Head of caudate nucleus (tissue), 42 donors: ENCODE measurements at places on chromosomes 7 and 10.
A peak's percentile ranks its signal among the peaks of the same experiment; 100 is the strongest.

GRCh38 chr10:23120001-23120934 is 24.9 kb downstream of the MSRB2 start:
- DNase-seq = peak; percentile 52

- DNase-seq = no peak
Measured at GRCh38 chr10:43943818-43944360, 295.2 kb upstream of the ZNF32 start.

- DNase-seq = no peak
Measured at GRCh38 chr10:5036511-5036910, 32.9 kb upstream of the AKR1C2 start.

DNA sequence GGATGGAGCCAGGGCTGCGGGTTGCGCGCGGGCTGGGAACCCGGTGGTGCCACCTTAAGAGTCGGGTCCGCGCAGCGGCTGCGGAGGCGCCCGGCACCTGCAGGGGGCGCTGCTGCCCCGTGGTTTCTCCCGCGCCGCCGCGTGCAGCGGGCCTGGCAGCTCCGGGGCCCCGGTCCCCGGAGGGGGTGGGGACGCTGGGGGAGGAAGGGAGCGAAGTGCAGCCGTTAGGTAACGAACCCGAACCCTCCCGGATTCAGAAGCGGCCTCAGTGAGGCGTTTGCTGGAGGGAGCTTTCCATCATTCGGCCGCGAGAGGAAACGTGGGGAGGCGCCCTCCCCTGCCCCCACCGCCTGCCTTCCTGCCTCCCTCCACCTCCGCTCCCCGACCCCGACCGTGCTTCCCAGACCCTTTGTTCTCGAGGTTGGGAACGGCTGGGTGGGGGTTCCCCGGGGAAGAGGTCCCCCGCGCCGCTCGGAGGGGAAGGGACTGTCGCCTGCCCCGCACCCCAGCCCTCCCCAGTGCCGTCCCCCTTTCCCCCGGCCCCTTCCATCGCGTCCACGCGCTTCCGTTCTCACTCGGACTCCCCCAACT is 29.6 kb downstream of the SKIDA1 start:
- DNase-seq = peak; percentile 85

- DNase-seq = no peak
Measured at GRCh38 chr7:118615-119391, 73.6 kb upstream of the FAM20C start.

DNA sequence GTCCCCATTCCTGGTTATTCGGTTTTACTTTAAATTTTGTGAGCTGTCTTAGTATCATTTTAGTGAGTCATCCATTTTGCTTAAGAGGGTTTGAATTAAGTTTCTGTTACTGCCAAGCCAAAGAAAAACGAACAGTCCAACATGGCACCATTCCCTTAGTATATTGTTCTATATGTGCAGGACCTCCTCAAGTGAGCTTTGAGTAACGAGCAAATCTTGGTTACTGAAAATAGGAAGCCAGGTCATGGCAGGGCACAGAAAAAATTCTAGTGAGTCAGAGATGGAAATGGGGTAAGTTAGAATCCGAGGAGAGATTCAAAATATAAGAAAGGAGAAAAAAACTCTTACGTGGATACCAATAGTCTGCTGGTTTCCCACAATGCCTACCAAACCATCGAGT is 292.9 kb downstream of the BAMBI start:
- DNase-seq = no peak

- DNase-seq = no peak
Measured at GRCh38 chr7:214410-215212, 22.2 kb downstream of the FAM20C start.

- no peak for DNase-seq
Measured at GRCh38 chr7:66964411-66964810, 31.0 kb downstream of the SBDS start.

- DNase-seq = no peak
Measured at GRCh38 chr7:136213012-136213411, 235.9 kb upstream of the MTPN start.

DNA sequence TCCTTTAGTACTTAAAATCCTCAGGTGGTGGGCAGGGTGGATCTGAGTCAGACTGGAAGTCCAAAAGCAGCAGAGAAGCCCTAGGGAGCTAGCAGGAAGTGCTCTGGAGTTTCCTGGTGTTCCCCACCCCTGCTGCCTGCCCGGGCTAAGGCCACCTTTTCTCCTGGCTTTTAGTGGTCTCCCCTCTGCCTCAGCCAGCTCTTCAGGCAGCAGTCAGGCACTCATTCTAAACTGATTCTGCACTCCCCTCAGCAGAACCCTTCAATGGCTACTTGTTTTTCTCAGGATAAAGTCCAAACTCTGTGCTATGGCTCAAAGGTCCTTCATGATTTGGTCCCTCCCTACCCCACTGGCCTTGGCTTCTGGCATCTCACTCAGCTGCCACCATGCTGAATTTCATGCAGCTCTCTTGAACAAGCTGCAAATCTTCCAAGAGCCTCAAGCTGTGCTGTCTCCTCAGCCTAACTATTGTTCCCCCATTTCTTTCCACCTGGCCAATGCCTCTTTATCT is 28.9 kb upstream of the DNMBP start:
- no peak for DNase-seq

GRCh38 chr10:132939957-132940790 is 2.2 kb downstream of the CFAP46 start:
- peak; percentile 32 for DNase-seq

- no peak for DNase-seq
Measured at GRCh38 chr10:20835335-20835734, 61.8 kb downstream of the NEBL start.

GRCh38 chr7:113140956-113141355 is 22.6 kb upstream of the SMIM30 start:
- no peak for DNase-seq

DNA sequence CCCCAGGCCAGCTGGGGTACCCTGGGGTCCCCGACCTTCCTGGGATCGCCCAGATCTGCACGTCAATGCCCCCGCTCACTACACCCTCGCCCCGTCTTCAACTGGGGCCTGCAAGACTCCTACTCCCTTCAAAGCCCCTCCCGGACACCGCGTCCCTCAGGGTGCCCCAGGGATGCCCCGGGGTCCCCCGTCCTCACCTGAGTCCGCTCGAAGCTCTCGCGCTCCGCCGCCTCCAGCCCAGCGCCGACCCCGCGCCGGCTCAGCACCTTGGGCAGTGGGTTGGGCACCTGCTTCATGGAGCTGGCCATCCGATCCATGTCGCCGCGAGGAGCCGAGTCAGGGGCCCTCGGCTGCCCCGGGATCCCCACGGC is at the start of gene HIP1:
Gene HIP1 (minus strand): TSS at position 338 of the 371 bp plus-strand sequence. CDS start 21 bp downstream, at position 317.
- DNase-seq = no peak

GRCh38 chr10:97701438-97702069 is 12.0 kb upstream of the MARVELD1 start:
- DNase-seq = peak; percentile 78

DNA sequence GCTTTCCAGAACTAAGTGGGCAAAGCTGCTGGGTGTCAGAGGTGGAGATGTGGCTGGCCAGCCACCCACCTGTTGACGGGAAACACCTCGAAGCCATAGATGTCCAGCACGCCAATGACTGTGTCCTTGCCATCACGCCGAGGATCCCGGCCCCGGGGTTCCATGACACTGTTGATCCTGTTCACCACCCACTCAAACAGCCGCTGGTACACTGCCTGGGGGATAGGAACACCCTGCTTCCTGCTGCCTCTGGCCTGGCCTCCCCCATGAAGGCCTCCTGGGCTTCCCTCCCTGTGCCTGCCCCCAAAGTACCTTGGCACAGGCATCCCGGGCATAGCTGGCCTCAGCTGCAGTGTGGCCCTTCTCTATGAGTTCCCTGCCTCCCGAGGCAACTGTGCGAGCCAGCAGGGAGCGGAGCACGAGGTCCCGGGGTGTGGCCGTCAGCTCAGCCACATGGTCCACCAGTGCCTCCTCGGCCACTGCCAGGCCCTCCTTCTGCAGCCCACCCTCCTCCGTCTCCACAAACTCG is 8.2 kb downstream of the MYO1G start:
- no peak for DNase-seq

GRCh38 chr10:3264161-3264761 is 91.7 kb upstream of the PITRM1 start:
- DNase-seq = no peak

GRCh38 chr7:36723951-36724664 is at the start of gene AOAH:
AOAH (minus strand) TSS chr7:36724494; CDS start chr7:36724148, 346 bp downstream.
- DNase-seq = peak; percentile 42

- no peak for DNase-seq
Measured at GRCh38 chr10:100506596-100507356, 12.9 kb downstream of the SEC31B start.

DNA sequence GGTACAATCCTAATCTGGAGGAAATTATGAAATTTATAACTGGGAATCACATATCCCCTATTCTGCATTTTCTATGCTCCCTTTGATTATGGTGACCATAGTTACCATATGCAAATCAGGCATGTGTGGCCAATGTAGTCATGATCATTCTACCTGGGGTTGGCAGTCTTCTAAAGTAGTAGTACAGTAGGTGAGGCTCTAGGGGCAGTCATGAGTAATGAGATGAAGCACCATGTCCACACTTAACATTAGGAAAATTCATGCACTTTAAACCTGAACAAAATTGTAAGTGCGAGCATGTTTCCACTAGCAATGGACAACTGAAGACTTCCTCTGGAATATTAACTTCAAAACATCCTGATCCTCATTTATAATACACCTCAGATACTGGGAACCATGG is 545.9 kb downstream of the SUGCT start:
- DNase-seq = no peak

- no peak for DNase-seq
Measured at GRCh38 chr7:97025130-97025499, 484 bp upstream of the DLX5 start.

GRCh38 chr10:121182219-121182618 is 331.1 kb downstream of the WDR11 start:
- no peak for DNase-seq

DNA sequence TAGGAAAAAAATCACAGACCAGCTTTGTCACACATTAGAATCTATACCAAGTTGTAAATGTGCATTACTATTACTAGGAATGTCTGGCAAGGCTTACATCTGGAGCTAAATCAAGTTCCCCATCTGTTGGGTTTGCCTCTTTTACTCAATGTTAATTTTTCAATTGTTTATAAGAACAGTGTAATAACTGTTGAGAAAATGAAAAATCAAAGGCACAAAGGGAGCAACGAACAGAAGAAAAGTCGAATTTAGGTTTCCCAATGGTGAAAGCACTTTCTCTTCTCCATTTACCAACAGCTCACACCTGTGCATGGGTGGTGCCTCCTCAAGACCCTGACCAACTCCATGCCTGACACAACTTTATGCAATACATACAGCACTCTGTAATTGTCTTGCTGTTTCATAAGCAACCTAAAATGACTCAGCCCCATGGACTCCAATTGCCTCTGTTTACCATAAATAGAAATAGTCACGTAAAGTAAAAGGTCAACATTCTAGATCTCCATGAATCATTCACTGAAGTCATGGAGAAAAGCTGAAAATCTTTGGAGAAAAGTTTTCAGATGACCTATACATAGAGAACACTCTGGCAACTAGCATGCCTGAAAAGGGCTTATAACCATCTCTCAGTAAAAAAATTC is 95.5 kb upstream of the KCNIP2 start:
- DNase-seq = no peak

DNA sequence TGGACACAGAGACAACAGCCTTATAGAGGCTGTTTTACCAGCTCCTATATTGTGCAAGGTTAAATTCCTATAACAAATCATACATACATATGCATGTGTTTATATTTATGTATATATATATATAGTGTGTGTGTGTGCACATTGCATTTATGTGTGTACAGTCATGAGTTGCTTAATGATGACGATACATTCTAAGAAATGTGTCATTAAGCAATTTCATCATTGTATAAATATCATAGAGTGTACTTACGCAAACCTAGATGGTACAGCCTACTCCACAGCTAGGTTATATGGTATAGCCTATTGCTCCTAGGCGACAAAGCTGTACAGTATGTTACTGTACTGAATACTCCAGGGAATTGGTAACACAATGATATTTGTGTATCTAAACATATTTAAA is 30.1 kb upstream of the TNKS2 start:
- DNase-seq = no peak

GRCh38 chr7:5634107-5634950 is 147.1 kb downstream of the RNF216 start:
- DNase-seq = peak; percentile 71

- no peak for DNase-seq
Measured at GRCh38 chr7:73685311-73685710, 1.9 kb downstream of the BUD23 start.

GRCh38 chr7:150852371-150852905 is at the start of gene AOC1:
AOC1 (plus strand) TSS chr7:150852517; CDS start chr7:150856471, 3,954 bp downstream.
- no peak for DNase-seq

GRCh38 chr7:4051696-4052095 is 630.4 kb upstream of the FOXK1 start:
- DNase-seq = no peak

- DNase-seq = no peak
Measured at GRCh38 chr7:140261522-140261921, 84.7 kb upstream of the KDM7A start.

- no peak for DNase-seq
Measured at GRCh38 chr7:121344497-121344896, 15.7 kb downstream of the WNT16 start.

GRCh38 chr7:51054231-51054630 is 262.4 kb downstream of the COBL start:
- DNase-seq = no peak

GRCh38 chr10:114345701-114346100 is 58.6 kb downstream of the AFAP1L2 start:
- DNase-seq = no peak

GRCh38 chr10:13712837-13713581 is 126.2 kb downstream of the PRPF18 start:
- DNase-seq = peak; percentile 53

- DNase-seq = no peak
Measured at GRCh38 chr7:25619381-25619780, 391.1 kb upstream of the NPVF start.

- no peak for DNase-seq
Measured at GRCh38 chr10:69802424-69803161, 887 bp downstream of the COL13A1 start.

DNA sequence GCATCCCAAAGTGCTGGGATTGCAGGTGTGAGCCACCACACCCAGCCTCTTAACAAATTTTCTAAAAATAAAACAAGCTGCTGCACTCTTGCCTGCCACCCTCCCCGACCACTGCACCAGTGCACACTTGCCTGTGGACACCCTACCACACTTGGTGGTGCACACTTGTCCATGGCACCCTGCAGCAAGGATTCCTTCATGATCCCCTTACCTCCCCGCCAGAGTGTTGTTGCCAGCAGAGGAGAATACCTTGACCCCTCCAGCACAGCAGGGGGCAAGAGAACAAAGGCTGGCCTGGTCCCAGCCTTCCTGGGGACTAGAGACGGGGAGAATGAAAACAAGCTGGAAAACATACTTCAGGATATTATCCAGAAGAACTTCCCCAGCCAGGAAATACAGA is 65.9 kb upstream of the KCND2 start:
- DNase-seq = no peak
